ENCODE measurements at places on chromosomes 6 and 20.

- DNase-seq = peak; percentile 41
These were observed 789 bp downstream of the CCND3 start for GRCh38 chr6:41940759-41941279.

DNA sequence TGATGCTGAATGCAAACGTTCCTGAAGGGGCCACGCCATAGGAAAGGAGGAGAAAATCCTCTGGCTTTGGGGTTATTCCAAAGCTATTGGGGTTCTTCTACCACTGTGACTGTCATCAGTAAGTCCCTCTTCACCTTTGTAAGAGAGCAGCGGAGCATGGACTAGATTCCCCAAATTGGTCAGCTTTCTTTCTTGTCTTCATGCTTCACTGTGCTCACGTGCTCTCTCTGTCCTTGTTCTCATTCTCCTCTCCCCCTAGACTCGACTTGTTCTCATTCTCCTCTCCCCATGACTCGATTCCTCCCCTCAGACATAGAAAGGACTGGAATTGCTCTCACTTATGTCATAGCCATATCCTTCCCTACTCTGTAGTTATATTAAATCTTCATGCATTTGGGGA lies 54.8 kb upstream of the ADGRG6 start:
- no peak for DNase-seq

DNA sequence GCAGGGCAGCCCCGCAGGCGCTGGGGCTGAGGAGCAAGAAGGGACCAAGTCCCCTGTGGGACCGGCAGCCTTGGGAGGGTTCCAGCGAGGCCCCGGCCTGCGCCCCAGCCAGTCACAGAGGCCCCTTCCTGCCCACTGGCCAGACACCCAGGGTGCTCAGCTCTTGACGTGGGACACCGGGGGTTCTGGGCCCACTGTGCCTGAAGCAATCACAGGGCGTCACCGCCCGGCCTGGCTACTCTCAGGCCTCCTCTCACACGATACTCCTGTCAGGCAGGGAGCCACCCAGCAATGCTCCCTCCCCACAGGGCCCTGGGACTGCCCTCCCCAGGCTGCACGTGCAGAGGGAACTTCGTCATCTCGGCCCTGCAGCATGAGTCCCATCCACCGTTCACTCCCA lies 14.5 kb downstream of the TAF4 start:
- DNase-seq = no peak

DNA sequence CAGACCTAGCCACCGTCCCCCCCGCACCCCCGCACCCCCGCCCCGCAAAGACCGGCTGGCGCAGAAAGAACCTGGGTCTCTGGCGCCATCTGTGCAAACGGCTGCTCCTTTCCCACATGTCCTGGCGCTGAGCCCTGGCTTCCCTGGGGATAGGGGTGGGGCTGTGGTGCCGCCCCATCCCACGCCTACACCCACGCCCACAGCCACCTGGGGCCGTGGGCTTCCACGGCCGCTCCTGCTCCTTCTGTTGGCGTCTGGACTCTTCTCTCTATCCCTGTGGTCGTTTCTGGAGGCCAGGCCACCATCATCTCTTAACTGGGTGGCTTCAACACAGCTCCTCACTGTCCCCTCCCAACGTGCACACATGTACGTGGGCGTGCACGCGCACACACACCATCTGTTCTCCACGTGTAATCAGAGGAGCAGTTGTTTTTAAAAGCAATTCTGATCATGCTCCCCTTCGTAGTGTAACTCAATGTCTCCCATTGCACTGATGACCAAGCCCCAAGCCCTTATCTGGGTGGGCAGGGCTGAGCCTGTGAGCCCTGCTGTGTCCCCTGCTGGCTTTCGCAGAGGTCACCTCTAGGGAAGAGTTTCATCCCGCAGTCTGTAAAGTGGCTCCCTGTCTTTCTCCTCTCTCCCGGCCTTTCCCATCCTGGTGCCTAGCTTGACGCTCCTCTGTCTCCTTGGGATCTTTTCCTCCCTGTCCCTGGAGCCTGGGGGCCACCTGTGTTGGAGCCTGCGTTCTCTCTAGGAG lies 31.9 kb upstream of the FAM83D start:
- no peak for DNase-seq

GRCh38 chr6:163287626-163288025 lies 126.9 kb upstream of the QKI start:
- no peak for DNase-seq

DNA sequence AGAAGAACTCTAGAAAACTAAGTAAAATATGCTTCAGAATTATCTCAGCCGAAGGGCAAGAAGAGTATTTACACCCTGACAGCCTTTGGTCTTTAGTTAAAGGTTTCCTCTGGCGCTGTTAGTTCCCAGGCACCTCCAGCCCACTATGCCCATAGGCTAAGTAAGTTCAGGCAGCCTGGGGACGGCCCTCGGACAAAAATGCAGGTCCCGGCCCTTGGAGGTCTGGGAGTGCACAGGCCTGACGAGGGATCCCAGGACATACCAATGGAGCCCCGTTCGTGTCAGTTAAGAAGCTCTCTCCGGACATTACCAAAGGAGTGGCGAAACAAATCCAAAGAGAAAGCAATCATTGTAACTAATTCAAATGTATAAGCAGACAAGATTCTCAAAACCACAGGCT lies 311.8 kb downstream of the CD83 start:
- DNase-seq = no peak

DNA sequence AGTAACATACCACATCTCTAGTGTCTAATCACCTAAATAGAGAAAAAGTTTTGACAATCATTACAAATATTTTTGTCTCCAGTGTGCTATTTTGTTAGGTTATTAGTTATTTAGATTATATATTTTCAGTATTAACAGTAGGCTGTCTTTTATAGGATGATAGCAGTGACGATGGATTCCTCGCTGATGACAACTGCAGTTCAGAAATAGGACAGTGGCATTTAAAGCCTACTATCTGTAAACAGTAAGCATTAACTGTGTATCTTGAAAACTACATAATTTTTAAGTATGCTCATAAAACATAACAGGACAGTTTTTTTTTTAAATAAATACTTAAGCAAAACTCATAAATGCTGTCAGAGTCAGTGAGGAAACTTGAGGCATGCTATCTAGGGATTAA lies 37.9 kb upstream of the MYO6 start:
- no peak for DNase-seq

DNA sequence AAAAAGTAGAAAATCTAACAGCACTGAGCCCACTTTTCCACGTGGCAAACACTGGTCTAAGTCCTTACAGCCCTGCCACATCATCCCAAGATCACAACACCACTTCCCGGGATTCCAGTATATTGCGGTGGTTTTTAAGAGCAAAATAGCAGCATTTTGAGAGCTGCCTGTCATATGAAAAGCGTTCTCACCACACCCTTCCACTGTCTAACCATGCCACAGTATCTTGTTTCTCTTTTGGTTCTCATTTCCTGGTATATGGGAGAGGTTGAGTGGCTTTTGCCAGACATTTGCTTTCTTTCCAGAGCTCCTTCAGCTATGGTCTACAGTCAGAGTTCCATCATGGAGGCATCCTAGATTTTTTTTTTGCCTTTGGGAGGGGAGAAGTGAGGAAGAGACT lies 243.0 kb downstream of the TSHZ2 start:
- DNase-seq = no peak

- no peak for DNase-seq
These were observed 1223.1 kb upstream of the GJE1 start for GRCh38 chr6:140909625-140910024.

- DNase-seq = no peak
These were observed 25.4 kb downstream of the COL9A1 start for GRCh38 chr6:70277470-70277869.

DNA sequence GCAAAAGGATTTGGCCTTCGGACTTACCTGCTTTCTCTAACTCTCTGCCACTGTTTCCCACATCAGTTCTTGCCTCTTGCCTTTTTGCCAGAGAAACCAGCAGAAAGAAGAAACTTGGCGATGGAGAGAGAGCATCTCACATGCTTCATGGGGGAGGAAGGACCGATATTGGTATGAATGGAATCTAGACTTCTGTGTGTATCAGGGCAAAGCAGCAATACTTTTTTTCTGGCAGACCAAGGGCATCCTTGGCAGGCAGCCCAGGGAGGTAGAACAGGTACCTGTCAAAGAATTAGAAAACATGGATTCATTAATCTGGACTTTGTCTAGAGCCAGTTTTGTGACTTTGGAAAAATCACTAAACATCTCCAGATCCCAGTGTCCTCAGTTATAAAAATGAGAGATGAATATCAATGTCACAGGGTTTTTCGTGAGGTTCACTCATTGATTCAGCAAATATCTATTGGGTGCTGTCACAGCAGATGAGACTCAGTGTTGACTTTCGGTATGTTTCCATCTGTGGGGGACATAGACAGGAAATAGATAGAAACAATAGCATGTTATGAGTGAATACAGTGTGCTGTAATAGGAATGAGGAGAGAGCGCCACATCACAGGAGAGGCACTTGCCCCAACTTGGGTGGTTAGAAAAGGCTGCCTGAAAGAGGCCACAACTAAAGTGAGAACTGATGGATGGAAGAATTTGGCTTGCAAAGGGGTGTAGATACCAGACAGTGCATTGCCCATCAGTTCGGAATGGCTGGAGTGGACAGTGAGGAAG lies 114.1 kb downstream of the CD83 start:
- DNase-seq = no peak

GRCh38 chr6:132932588-132932987 lies 118.2 kb downstream of the RPS12 start:
- DNase-seq = no peak

DNA sequence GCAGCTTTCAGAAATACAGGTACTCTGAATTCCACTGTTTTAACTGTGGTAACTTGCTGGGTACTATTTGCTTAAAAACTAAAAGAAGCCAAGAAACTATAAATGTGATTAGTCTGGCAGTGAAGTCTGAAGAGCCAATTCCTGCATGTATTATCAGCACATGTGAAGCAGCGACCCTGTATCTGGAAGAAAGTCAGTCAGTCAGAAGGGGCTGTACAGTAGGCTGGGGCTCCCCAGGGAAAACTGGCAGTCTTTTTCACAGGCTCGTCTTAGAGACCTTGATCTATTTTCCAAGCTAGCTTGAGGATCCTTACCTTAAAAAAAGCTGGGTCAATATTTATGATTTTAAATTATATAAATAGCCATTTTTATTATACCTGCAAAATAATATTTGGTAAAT lies 104.9 kb downstream of the PDSS2 start:
- no peak for DNase-seq

GRCh38 chr6:28658475-28659249 lies 133.0 kb downstream of the GPX5 start:
- no peak for DNase-seq

DNA sequence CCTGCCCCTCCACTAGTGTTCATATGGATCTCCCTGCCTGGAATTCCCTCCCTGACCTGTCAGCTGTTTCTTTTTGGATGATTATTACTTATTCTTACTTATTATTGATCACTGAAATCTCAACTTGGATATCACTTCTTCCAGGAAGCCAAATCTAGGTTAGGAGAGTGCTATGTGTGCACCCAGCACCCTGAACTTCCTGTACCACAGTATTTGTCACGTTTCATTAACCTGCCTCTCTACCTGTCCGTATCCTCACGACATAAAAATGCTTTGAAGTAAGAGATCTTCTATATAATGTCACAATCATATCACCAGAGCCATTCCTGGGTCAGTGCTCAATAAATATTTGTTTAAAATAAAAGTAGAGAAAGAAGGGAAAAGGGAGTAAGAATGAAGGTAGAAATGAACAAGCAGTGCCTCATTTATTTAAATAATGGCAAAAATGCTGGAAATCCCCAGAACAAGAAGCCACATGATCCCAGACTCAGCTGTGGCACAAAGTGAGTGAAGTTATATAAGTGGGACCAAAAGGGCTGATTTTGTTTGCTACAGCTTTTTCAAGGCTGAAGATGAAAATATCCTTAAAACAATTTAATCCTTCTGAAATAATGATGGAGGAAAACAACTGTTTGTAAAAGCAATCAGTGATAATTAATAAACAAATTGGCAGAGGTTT lies 88.0 kb upstream of the MANEA start:
- DNase-seq = no peak

GRCh38 chr20:10250902-10251301 lies 32.3 kb downstream of the SNAP25 start:
- DNase-seq = no peak

- DNase-seq = no peak
These were observed 4.8 kb downstream of the SALL4 start for GRCh38 chr20:51797357-51798025.

DNA sequence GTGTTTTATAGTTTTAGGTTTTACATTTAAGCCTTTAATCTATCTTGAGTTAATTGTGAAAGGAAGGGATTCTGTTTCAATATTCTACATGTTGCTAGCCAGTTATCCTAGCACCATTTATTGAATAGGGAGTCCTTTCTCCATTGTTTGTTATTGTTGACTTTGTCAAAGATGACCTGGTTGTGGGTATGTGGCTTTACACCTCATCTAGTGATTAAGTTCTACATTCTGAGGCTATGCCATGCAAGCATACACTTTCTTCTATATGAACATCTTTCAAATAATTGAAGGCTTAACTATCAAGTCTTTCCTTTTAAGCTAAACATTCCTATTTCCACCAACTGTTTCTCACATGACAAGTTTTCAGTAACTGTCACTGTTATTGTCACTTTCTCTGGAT lies 46.1 kb downstream of the ME1 start:
- DNase-seq = no peak

DNA sequence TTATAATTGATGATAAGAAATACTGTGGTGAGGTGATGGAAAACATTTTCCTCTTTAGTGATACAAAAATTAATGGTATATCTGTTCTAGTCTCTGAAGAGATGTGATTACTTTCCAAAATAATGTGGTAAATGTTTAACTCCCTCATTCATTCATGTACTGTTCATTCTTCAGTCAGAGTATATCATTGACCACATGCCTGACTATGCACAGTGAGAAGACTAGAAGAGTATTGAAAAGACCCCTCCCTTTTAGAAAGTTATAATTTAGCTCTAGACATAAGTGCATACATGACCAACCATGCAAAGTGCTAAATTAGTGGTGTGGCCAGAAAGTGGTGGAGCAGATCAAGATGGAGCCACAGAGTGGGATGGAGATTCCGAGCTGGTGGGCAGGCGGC lies 133.0 kb downstream of the CLIC5 start:
- DNase-seq = no peak

DNA sequence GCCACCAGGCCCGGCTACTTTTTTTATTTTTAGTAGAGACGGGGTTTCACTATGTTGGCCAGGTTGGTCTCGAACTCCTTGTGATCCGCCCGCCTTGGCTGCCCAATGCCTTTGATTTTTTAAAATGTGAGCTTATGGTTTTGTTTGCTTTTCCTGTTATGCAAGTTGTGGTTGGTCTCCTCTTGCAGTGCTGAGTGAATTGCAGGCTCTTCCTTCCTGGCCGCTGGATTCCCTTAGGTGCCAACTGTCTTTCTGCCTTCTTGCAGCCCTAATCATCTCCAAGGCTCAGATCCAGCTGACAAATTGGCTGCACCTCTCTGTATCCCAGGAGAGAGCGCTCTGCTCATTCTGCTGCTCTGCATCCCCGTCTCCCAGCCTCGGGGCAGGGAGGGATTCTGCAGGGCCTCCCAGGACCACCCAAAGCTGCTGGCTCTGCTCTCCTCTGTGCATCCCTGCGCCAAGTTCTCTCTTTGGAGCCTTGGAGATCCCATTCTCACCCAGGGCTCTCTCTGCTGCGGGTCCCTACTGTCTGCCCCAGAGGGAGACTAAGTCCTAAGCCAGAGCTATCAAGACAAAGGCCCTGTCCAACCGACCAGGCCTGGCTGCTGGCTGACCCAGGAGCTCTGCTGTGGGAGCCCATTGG lies 14.1 kb upstream of the EMILIN3 start:
- no peak for DNase-seq

All from T follicular helper cell (primary cell).